ENCODE measurements at places on chromosomes 6 and 20.

GRCh38 chr6:152273638-152274037 lies 363.5 kb downstream of the SYNE1 start:
- H3K4me1 ChIP-seq: no peaks in the 10 kb centered on the region
- no peak overlapping the region for H3K27ac ChIP-seq
- peaks cover 66% of the 10 kb centered on the region for H3K36me3 ChIP-seq
- no peaks in the 10 kb centered on the region for H3K27me3 ChIP-seq
- H3K4me3 ChIP-seq: no peak overlapping the region

- H3K4me1 ChIP-seq: peaks cover 9% of the 10 kb centered on the region
- H3K4me3 ChIP-seq: no peak overlapping the region
- peak; percentile 82 for DNase-seq
- H3K27ac ChIP-seq: no peak overlapping the region
Measured at GRCh38 chr6:119110601-119111548, 32.4 kb upstream of the FAM184A start.

- no peak overlapping the region for H3K27ac ChIP-seq
- H3K27me3 ChIP-seq: no peaks in the 10 kb centered on the region
- H3K4me1 ChIP-seq: no peaks in the 10 kb centered on the region
- no peaks in the 10 kb centered on the region for H3K36me3 ChIP-seq
Measured at GRCh38 chr20:7437311-7437710, 502.9 kb downstream of the HAO1 start.

DNA sequence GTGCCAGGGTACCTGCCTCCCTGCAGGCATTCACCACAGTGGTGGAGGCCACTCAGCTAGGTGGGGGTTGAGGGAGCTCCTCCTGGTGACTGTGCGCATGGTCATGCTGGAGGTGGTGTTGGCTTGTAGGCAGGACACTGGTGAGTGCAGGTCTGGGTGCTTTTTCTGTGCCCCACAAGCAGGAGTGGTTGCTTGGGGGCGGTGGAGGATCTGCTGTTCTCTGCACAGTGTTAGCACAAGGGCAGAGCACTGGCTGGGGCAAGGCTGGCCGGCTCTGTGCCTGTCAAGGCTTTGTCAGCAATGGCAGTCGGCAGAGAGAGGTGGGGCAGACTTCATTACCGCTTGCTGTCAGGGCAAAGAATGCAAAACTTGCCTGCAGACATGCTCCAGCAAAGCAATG lies 632.1 kb upstream of the ID4 start:
- no peaks in the 10 kb centered on the region for H3K36me3 ChIP-seq
- DNase-seq: no peak
- no peaks in the 10 kb centered on the region for H3K4me1 ChIP-seq
- no peak overlapping the region for H3K27ac ChIP-seq
- no peaks in the 10 kb centered on the region for H3K27me3 ChIP-seq

DNA sequence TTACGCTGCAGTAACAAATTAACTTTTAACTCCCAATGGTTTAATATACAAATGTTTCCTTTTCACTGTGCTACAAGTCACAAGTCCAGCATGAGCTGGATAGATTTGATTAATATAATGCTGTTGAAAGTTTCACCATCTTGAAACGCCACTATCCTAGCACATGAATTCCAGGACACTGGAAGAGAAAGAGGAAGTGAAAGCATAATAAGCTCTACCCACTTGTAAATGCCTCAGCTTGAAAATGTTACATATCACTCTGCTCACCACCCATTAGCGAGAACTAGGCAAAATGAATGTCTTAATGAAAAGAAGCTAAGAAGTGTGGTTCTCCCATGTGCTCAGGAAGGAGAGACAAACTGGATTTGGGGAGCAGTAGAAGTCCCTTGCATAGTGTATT lies 46.9 kb downstream of the PCSK2 start:
- H3K27me3 ChIP-seq: no peaks in the 10 kb centered on the region
- H3K4me1 ChIP-seq: no peaks in the 10 kb centered on the region
- no peak overlapping the region for H3K4me3 ChIP-seq
- no peaks in the 10 kb centered on the region for H3K36me3 ChIP-seq

- no peaks in the 10 kb centered on the region for H3K36me3 ChIP-seq
- no peak for DNase-seq
- no peaks in the 10 kb centered on the region for H3K4me1 ChIP-seq
- no peak overlapping the region for H3K4me3 ChIP-seq
- H3K27ac ChIP-seq: no peak overlapping the region
Measured at GRCh38 chr6:11912420-11912819, 99.7 kb upstream of the HIVEP1 start.

DNA sequence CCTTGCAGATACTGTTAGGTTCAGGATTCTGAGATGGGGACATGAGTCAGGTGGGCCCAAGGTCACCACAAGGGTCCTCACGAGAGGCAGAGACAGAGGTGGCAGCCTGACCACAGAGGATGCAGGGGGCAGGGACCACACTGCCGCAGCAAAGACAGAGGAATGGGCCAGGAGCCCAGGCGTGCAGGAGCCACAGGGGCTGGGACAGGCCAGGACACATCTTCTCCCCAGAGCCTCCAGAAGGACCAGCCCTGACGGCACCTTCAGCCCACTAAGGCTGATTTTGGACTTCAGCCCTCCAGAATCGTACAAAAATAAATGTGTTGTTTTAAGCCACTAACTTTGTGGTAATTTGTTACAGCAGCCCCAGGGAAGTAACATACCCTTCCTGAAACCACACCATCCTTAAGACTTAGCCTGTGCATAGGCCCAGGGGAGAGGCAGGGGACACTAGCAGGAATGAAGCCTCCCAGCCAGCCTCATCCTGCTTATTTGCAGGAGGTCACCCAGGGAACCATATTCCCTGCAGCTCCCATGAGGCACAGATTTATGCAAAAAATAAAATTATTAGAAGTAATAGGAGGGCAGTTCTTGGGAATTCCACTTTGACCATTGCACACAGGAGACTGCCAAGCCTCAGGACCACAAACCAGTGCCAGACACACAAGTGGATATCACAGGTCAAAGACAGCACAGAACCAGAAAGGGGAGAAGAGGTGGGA lies 119.3 kb upstream of the CST7 start:
- no peaks in the 10 kb centered on the region for H3K27me3 ChIP-seq
- H3K4me1 ChIP-seq: no peaks in the 10 kb centered on the region
- H3K27ac ChIP-seq: no peak overlapping the region

DNA sequence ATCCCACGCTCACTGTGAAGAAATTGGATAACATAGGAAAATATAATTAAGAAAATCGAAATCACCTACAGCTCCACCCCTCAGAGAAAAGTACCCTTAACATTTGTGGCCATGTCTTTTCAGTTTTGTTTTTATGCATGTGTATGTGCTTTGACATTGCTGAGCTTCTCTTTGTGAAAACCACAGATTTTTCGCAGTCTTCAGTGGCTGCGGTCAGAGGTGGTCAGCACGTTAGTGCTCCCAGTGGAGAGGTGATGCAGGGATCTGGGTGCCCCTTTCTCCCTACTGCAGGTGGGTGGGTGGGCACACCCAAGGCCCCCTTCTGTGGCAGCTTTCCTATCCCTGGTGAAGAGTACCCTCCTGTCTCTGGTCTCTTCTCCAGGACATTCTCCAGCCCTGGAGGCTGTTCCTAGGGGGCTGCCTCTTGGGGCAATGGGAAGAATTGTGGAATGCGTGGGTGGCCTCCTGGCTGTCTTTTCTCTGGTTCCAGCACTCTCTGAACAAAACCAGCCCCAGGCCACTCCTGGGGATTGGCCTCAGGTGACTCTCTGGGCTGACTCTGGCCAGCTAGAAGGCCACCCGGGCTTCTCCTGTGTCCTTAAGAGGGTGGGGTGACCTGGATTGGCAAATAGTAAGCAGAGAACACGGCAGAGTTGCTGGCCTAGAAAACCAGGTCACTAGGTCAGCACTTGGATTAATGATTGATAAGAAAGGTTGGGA lies 49.8 kb upstream of the FANCE start:
- H3K4me3 ChIP-seq: no peak overlapping the region
- peaks cover 14% of the 10 kb centered on the region for H3K4me1 ChIP-seq
- peaks cover 1% of the 10 kb centered on the region for H3K36me3 ChIP-seq
- no peaks in the 10 kb centered on the region for H3K27me3 ChIP-seq

GRCh38 chr6:118333772-118334171 lies 214.3 kb upstream of the PLN start:
- H3K27me3 ChIP-seq: no peaks in the 10 kb centered on the region
- no peaks in the 10 kb centered on the region for H3K4me1 ChIP-seq
- no peak overlapping the region for H3K27ac ChIP-seq

DNA sequence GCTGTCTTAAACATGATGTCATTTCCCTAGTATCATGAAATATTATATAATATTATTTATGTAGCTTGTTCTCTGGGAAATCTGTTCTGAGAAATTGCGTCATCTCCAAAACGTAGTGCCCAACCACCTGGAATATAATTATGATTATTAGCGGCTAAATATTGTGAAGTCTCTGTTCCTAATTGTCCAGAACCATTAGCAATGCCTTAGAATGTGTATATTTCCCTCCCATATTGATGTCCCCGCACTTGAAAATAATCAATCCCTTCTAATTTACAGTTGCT lies 54.4 kb downstream of the OTOR start:
- no peaks in the 10 kb centered on the region for H3K36me3 ChIP-seq
- no peaks in the 10 kb centered on the region for H3K4me1 ChIP-seq
- no peak for DNase-seq
- no peak overlapping the region for H3K27ac ChIP-seq
- no peak overlapping the region for H3K4me3 ChIP-seq
- H3K27me3 ChIP-seq: peaks cover 16% of the 10 kb centered on the region

DNA sequence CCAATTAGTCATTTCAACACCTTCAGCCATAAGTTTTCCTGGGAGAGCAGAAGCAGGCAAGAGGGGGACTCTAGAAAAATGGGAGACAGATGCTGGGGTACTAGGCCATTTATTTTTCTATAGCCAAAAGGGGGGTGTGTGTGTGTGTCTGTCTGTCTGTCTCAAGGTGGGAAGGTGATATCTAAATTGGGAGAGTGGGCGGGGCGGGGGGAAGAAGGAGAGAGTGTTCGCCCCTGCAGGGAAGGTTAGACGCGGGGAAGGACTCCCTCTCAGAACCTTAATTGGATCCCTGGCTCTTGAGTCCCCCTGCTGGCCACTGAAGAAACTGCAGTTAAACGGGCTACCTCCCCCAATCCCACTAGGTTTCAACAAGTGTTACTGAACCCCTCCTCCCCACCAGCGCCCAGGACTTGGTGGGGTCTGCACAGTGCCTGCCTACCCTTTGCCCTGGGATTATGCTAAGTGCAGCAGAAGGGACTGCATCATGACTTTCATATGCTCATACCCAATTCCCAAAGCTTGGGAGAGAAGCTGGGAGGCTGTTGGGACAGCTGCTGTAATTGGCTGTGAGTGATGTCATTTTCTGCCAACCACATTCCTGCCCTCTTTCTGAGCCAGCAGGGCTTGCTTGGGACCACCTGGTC lies 45.8 kb downstream of the FOXP4 start:
- no peak overlapping the region for H3K4me3 ChIP-seq
- peak; percentile 84 for DNase-seq
- H3K36me3 ChIP-seq: peaks cover 8% of the 10 kb centered on the region
- H3K27ac ChIP-seq: no peak overlapping the region
- H3K27me3 ChIP-seq: no peaks in the 10 kb centered on the region

- H3K27ac ChIP-seq: no peak overlapping the region
- peaks cover 4% of the 10 kb centered on the region for H3K27me3 ChIP-seq
- H3K4me1 ChIP-seq: no peaks in the 10 kb centered on the region
- no peak for DNase-seq
- H3K4me3 ChIP-seq: no peak overlapping the region
Measured at GRCh38 chr6:12990162-12990561, 273.6 kb downstream of the PHACTR1 start.

- no peak for DNase-seq
- no peak overlapping the region for H3K4me3 ChIP-seq
- H3K4me1 ChIP-seq: no peaks in the 10 kb centered on the region
- no peaks in the 10 kb centered on the region for H3K36me3 ChIP-seq
- H3K27me3 ChIP-seq: peaks cover 2% of the 10 kb centered on the region
Measured at GRCh38 chr20:19588732-19589131, 169.3 kb upstream of the RIN2 start.
